ENCODE measurements at places on chromosomes 12 and 14. TPM values are rescaled to one million over a fixed set of nuclear protein-coding genes. Genes with fewer than 3 reads are reported as not detected.

Gene TPH2
- total RNA-seq = not detected

DNA sequence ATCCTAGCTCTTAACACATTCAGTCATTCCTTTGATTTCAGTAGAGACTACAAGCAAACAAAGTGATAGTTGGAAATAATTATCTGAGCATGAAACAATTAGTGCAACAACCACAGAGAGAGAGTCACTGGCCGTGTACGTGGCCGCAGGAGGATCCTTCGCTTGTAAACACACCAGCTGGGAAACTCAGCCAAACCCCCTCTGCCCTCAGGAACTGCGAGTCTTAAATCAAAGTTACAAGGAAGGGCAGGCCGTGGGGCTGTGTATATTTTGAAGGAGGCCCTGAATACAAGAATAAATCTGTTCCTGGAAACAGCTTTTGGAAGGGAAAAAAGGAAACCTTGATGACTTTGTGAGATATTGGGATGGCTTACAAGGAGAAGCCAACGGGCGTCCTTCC lies 164.5 kb downstream of the ANO2 start:
- DNase-seq = no peak

DNA sequence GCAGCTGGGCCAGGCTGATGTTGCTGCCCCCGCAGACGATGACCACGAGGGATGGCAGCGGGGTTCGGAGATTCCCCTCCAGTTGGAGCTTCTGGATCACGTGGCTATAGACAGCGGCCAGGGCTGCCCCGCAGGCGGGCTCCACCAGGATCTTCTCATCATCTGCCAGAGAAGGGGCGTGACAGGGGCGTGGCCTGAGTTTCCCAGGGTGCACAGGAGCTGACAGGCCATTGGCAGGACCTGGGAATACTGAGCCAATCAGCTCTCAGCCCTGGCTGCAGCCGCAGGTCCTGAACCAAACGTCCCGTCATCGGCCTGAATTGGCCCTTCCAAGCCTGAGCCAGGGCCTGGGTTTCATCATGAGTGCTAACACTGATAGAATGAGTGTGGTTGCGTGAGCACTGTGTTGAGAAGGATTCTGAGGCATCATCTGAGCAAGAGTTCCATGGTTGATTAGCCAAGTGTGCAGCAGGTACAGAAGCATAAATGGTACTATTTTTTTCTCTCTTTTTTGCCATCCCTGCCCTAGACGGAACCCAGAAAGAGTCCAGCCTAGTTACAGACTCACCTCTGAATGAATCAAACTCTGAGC lies 10.6 kb downstream of the SDS start:
- DNase-seq = no peak

Gene NGB
- total RNA-seq = not detected

Gene MBIP
- total RNA-seq = 12.9 TPM

DNA sequence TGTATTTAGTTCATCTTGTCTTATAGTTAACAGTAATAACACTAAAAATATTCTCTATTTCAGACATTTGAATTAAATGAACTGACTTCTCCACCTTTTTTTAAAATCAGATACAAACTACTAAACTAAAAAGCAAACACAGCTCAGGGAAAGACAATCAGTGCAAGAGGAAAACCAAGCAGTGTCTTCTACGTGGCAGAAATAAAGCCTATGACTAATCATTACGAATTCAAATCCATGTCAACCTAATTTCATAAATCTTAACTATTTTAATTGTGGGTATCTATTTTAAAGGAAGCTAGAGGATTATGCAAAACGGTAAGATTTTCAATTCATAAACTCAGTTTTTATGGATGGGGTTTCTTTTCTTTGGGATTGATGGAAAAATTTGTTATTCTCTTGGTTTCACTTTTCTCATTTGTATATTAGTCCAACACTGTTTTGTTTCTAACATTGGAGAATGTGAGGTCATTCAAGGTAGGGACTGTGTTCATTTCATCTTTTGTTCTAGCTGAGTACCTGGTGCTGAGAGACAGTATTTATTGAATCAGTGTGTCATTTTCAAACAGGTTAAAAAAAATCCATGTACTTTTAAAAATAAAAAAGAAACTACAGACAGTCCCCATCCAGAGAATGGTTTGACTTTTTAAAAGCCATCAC lies 12.8 kb upstream of the PALS1 start:
- peak; percentile 30 for DNase-seq

DNA sequence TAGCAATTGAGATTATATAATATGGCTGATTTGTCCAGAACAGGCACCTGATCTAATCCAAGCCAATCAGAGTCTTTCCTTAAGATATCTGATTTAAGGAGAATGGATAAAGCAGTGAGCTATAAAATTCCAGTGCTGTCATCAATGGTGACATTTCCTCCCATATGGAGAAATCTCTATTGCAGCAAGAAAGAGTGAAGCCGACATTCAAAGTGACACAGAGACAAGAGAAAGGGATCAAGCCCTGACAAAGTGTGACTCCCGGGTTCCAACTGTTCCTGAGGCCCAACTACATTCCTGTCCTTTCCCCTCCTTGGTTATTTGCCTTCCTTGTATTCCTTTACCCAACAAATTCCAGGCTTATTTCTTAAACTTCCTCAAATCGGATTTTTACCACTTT lies 430.0 kb upstream of the SOX5 start:
- DNase-seq = no peak

DNA sequence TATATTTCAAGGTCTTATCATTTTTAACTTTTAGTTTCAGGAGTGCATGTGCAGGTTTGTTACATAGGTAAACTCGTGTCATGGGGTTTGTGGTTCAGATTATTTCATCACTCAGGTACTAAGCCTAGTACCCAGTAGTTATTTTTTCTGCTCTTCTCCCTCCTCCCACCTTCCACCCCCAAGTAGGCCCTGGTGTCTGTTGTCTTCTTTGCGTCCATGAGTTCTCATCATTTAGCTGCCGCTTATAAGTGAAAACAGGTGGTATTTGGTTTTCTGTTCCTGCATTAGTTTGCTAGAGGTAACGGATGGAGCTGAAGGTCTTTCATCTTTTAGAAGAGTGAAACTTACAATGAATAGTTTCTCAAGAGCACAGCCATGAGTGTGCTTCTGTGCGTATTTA lies 24.4 kb downstream of the PIWIL1 start:
- no peak for DNase-seq

- DNase-seq = peak; percentile 26
Observed at GRCh38 chr12:119989361-119989730, 310 bp downstream of the BICDL1 start.

DNA sequence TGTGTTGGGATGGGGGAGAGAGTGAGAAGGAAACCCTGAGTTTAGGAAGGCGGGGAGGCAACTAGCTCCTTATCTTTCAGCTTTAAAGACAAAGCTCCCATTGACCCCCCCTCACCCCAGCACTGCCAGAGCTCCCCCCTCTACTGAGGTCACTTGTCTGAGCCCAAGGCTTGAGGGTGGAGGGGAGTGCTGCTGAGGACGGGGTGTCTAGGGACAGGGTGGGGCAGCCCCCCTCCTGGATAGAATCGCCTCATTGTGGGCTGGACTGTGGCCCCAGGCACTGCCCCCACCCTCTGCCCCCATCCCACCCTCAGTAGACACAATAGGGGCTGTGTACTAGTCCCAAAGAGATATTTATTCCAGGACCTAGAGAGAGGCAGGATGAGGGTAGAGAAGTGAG lies 3.0 kb downstream of the ERBB3 start:
- no peak for DNase-seq

- no peak for DNase-seq
Observed at GRCh38 chr14:100076133-100076532, 10.9 kb downstream of the EVL start.

Gene IL31
- not detected for total RNA-seq

DNA sequence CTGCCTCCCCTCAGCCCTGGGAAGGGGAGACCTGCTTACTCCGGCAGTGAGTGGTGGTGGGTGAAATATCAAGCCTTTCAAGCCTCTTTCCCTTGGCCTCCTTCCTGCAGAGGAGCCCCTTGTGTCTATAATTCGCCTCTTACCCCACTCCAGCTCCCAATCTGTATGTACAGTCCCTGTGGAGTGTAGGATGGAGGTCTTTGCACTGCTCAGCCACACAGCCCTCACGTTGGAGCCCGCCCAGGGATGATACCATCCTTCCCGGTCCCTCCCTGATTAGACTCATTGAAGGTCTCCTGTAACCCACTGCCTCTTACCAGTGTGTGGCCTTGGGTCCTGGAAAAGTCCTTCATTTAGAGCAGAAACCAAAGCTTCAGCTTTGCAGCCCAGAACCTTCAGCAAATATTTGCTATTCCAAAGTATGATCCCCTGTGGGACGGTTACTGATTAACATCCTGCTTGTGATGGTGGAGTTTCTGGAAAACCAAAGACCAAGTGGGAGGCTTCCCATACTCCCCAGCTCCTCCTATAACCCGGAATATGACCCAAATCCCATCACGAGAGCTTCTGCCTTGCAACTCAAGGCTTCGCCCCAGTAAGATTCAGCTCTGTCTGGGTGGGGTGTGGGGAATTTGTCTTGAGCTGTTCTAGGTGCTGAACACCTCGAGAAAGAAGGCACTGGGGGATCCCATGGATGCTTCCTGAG lies at the start of gene SERPINA10:
Gene SERPINA10 (minus strand): TSS at position 397 of the 706 bp plus-strand sequence. CDS start 2,675 bp downstream, outside the sequence.
- no peak for DNase-seq

- DNase-seq = no peak
Observed at GRCh38 chr12:91074154-91074709, 16.4 kb upstream of the KERA start.

Gene BICDL1
- 6.4 TPM for total RNA-seq

- DNase-seq = no peak
Observed at GRCh38 chr12:130803702-130804101, 35.3 kb downstream of the STX2 start.

GRCh38 chr14:102882226-102882906 lies 40.1 kb upstream of the AMN start:
- no peak for DNase-seq

Gene TAOK3
- 31.7 TPM for total RNA-seq

Gene TMEM121
- 1.3 TPM for total RNA-seq

Gene KDM5A
- 26.0 TPM for total RNA-seq

DNA sequence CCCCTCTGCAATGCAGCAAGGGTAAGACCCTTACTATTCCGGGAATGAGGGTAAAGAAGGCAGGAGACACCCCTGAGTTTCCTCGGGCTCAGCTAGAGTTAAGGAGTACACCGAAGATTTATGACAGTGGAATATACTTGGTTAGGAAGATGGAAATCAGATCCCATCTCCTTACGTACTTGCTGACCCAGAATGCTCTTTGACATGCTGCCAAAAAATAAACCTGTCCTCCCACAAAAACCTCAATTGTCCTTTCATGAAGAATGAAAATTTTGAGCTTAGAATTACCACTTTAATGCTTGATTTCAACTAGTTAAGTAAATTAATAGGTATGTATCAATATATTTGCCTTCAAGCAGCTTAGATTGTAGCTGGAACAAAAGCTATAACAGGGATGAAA lies 99.5 kb downstream of the PRIMA1 start:
- no peak for DNase-seq

Gene RERGL
- total RNA-seq = not detected

GRCh38 chr12:1532375-1533165 lies 61.8 kb downstream of the FBXL14 start:
- no peak for DNase-seq

- DNase-seq = no peak
Observed at GRCh38 chr12:93994721-93995120, 153.7 kb upstream of the PLXNC1 start.

DNA sequence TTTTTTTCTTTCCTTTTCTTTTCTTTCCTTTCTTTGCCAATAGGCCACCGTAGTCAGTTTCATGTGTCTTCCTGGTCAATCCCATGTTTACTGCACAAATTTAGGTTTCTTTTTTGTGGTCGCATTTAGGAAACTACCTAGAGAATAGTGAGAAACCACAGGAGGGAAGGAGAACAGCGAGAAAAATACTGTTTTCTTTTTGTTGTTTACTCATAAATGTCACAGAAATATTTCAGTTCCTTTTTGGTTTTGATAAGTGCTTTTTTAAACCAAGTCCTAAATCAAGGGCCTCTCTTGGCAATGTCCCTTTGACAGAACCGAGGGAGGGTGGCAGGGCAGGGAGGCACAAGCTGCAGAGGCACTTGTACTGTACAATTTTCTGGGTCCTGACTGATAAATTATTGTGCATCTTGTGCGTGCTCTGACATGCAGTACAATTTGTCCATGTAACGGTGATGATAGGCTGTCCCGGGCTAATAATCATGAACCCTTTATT lies 326.1 kb downstream of the CACNA1C start:
- DNase-seq = no peak

Gene MGST1
- total RNA-seq = 125 TPM

Gene SOAT2
- total RNA-seq = not detected

DNA sequence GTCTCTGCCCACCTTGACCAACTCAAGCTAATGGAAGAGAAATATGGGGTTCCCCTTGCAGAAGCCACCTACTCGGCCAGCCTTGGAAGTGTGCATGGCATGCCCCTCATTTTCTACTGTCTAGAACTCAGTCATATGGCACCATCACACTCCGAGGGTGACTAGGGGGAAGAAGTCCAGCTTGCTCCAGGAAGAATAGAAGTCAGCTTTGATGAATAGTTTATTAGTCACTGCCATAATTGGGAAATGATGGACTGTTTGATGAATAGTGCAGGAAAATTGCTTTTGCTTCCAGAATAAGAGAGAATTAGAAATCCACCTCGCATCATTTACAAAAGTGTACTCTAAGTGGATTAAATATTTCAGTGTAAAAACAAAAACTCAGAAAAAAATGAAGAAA lies 1030.6 kb downstream of the VRK1 start:
- DNase-seq = peak; percentile 63

- no peak for DNase-seq
Observed at GRCh38 chr12:63770375-63770774, 9.3 kb upstream of the RXYLT1 start.

- DNase-seq = no peak
Observed at GRCh38 chr14:93054006-93054405, 61.7 kb downstream of the ITPK1 start.

- no peak for DNase-seq
Observed at GRCh38 chr12:113207613-113208040, 13.6 kb upstream of the TPCN1 start.

- DNase-seq = no peak
Observed at GRCh38 chr12:80118565-80119324, 19.4 kb downstream of the OTOGL start.

GRCh38 chr12:42143452-42144157 lies 1.1 kb downstream of the GXYLT1 start:
- no peak for DNase-seq

DNA sequence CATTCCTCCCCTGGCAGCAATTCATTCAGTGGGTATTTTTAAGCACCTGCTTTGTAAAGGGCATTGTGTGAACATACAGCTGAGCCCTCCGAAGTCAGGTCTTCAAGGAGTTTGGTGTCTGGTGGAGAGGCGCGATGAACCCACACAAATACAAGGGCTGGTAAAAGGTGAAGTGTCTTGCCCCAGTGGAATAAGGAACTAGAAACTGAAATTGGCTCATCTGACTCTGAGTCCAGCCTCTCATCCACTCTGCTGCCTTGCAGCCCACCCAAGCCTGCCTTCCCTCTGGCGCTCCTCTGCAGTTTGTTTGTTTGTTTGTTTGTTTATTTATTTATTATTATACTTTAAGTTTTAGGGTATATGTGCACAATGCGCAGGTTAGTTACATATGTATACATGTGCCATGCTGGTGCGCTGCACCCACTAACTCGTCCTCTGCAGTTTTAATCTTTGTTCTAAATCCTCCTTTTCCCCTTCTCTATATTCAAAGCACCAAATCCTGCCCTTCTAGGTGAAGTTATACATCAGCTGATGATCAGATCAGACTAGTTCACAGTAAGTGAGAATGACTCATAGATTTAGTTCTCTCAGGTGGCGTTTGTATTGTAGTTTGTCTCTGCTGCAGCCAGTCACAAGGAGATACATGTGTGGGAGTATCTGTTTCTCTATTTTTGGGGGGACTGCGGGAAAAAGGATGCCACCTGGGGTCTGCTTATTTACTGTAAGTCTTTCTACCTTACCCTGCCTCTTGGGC lies 394.5 kb downstream of the APAF1 start:
- peak; percentile 4 for DNase-seq

Data from foreskin keratinocyte (primary cell).